ENCODE measurements at places on chromosomes 12 and 14. TPM values are rescaled to one million over a fixed set of nuclear protein-coding genes. Genes with fewer than 3 reads are reported as not detected.

GRCh38 chr14:103164006-103164405, 40.7 kb downstream of the TNFAIP2 start:
- DNase-seq, result no peak

The CD4 gene
- total RNA-seq, result 154 TPM

DNA sequence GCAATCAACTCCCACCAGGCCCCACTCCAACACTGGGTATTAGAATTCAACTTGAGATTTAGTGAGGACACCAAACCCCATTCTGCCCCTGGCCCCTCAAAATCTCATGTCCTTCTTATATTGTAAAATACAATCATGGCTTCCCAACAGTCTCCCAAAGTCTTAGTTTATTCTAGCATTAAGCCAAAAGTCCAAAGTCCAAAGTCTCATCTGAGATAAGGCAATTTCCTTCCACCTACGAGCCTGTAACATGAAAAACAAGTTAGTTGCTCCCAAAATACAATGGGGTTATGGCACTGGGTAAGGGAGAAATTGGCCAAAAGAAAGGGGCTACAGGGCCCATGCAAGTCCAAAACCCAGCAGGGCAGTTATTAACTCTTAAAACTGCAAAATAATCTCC, 46.6 kb upstream of the TMTC1 start:
- no peak for DNase-seq

- DNase-seq, result no peak
These were observed 101.6 kb upstream of the PLEKHG7 start for GRCh38 chr12:92601176-92601575.

DNA sequence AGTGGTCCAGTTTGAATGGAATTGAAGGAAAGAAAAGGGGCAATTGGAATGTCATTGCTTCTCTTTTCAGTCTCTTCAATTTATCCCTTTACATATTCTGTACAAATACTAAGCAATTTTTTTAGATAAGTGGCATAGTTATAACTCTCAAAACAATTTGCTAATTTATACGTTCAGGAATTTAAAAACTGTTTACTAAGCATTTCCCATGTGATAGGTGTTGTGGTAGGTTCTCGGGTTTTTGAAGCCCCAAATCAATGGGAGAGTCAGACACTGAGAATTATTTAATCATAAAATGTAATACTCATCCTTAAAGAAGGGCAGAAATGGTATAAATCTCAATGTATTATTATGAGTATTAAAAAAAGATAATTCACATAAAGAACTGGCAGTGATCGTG, 197.1 kb downstream of the CNTN1 start:
- no peak for DNase-seq

GRCh38 chr14:21711360-21711961, 37.8 kb upstream of the OR4E1 start:
- DNase-seq, result peak; percentile 22

DNA sequence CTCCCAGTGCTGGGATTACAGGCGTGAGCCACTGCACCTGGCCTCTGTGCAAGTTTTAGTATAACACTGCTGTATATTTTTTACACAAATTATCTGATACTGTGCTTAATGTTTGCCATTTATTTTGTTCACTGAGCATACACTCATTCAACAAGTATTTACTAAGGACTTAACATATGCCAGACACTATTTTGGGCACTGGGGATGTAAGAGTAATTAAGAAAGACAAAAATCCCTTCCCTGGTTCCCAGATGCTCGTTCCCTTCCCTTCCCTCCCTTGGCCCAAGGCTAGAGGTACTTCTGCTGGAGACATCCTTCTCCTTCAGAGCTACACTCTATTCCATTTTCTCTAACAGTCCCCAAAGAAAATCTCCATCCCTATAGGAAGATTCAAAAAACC, 12.5 kb downstream of the CIT start:
- DNase-seq, result no peak

- no peak for DNase-seq
These were observed 270.3 kb upstream of the DAAM1 start for GRCh38 chr14:58918066-58918738.

GRCh38 chr12:52636189-52636588, 15.8 kb downstream of the KRT2 start:
- no peak for DNase-seq

GRCh38 chr12:66168410-66168809, 1.4 kb downstream of the TMBIM4 start:
- DNase-seq, result peak; percentile 12

The USP30 gene
- 13.9 TPM for total RNA-seq

- no peak for DNase-seq
These were observed 26.1 kb upstream of the RTRAF start for GRCh38 chr14:51963286-51963685.

The FERMT2 gene
- total RNA-seq, result 0.92 TPM

The SLC15A5 gene
- total RNA-seq, result not detected

DNA sequence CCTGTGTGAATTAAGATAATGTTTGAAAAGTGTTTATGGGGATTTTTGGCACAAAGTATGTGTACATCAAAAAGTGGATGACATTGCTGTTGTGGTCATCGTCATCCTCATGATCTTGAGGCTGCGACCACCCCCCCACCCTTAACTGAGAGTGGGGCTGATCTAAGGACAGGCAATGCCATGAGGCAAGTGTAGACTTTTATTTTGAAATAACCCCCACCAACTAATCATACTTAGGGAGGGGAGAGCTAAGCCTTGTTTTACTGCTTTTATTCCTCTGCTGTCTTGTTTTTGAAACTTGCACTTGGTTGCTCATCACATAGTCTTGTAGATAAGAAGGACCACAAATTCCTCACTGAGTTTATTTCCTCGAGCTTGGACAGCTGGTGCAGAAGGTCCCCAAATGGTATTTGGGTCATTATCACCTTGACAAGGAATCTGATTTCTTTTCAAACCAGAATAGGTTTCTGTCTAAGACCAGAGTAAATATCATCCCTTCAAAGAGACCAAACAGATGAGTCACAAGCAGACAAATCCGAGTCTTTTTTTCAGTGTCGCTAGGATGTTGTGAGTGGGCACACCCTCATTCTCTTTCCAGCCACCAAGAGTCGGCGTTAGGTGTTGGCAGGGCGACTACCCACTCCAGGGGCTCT, 23.9 kb upstream of the SMOC1 start:
- no peak for DNase-seq

The KRT78 gene
- total RNA-seq, result not detected

GRCh38 chr14:44820230-44820964, 141.3 kb downstream of the KLHL28 start:
- DNase-seq, result no peak
